ENCODE measurements at places on chromosomes 1 and 21.

DNA sequence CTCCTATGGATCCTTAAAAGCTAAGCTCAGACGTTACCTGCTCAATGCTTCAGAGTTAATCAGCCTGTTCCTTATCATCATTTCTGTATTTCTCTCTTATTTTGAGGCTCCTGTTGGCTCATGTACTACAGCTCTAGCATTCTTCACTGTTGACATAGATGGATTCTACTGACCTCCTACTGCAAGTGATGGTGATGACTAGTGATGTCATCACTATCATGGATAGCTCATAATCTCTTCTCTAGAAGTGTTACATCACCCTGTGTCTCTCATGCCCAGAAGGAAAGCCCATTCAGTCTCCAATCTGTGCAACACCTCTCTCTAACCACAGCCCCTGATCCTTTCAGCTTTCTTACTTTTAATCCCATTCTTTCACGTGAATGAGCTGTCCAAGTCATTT lies 168.2 kb upstream of the DPT start:
- no peak for ATAC-seq
- no peaks in the 10 kb centered on the region for H3K36me3 ChIP-seq
- no peaks in the 10 kb centered on the region for H3K27me3 ChIP-seq
- no peak overlapping the region for H3K27ac ChIP-seq
- H3K4me3 ChIP-seq: no peak overlapping the region

DNA sequence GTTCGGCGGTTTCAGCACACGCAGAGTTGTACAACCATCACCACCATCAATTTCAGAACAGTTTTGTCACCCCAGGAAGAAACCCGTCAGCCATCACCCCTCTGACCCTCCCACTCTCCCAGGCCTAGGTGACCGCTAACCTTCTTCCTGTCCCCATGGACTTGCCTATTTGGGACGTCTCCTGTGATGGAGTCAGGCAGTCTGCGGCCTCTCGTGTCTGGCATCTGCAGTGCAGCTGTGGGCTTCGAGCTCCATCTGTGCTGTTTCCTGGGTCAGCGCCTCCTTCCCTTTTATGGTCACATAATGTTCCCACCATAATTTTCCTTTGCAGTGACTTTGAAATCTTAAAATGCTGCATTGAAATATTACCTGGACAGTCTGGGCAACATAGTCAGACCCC lies 24.4 kb downstream of the SLC45A1 start:
- H3K27ac ChIP-seq: peak overlapping the region; percentile 89
- no peaks in the 10 kb centered on the region for H3K4me1 ChIP-seq
- no peak overlapping the region for H3K4me3 ChIP-seq
- no peaks in the 10 kb centered on the region for H3K27me3 ChIP-seq
- ATAC-seq: no peak
- peaks cover 32% of the 10 kb centered on the region for H3K36me3 ChIP-seq

- H3K27ac ChIP-seq: no peak overlapping the region
- H3K36me3 ChIP-seq: no peaks in the 10 kb centered on the region
- no peak for ATAC-seq
- no peaks in the 10 kb centered on the region for H3K4me1 ChIP-seq
Observed at GRCh38 chr1:7585216-7585907, 185.7 kb upstream of the VAMP3 start.

DNA sequence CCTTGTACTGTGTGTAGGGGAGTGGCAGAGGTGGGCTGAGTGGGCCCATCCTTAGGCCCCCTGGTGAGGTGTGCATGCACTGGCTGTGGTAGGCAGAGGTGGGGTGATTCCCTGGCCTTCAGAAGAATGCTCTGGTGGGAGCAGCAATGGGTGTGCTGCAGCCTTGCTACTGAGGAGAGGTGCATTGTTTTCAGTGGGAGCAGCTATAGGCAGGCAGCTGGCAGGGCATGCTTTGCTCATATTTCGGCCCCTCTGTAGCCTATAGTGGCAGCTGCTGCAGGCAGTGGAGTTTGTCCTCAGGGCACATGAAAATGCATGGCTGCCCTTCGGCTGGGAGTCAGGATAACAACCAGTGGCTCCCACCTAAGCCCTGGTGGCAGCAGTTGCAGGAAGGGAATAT lies 10.1 kb upstream of the KCTD3 start:
- H3K27ac ChIP-seq: no peak overlapping the region
- no peaks in the 10 kb centered on the region for H3K36me3 ChIP-seq
- H3K27me3 ChIP-seq: no peaks in the 10 kb centered on the region
- ATAC-seq: no peak
- H3K4me3 ChIP-seq: no peak overlapping the region

DNA sequence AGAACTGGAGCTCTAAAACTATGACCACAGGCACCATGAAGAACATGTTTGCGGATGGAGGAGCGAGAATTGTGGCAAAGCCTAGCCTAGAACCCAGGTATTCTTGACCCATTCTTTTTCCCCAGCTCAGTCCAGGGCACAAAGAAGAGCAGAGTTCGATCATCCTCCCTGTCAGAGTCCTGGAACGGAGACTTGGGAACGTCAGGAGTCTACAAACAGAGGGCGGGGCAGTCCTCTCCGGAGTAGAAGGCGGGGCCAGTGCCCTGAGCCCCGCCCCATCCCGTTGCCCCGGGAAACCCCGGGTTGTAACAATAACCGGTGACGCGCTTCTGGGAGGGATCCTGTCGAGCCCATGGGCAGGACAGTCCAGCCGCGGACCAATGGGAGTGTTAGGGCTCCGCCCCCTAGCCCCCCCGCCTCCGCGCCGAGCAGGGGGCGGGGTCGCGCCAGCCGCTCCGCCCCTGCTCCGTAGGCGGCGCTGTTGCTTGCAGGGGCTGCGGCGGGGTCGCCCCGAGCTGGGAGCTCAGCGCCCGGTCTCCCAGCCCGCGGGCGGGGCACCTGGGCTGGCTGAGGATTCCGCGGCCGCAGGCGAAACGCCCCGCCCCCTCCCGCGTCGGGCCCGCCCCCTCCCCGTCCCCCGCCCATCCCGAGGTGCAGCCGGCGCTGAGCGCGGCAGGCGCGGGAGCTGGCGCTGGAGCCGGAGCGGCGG lies at the start of gene FOXO6:
Gene FOXO6 (plus strand): TSS at position 649 of the 709 bp plus-strand sequence.
- no peaks in the 10 kb centered on the region for H3K36me3 ChIP-seq
- H3K27ac ChIP-seq: peak within 1 kb of the TSS; percentile 43
- peak within 1 kb of the TSS; percentile 52 for H3K4me3 ChIP-seq
- peaks cover 5% of the 10 kb centered on the region for H3K27me3 ChIP-seq

- peak; percentile 73 for ATAC-seq
- no peaks in the 10 kb centered on the region for H3K27me3 ChIP-seq
- no peak overlapping the region for H3K4me3 ChIP-seq
- no peak overlapping the region for H3K27ac ChIP-seq
- H3K4me1 ChIP-seq: no peaks in the 10 kb centered on the region
Observed at GRCh38 chr1:31745096-31745945, 18.8 kb downstream of the ADGRB2 start.

DNA sequence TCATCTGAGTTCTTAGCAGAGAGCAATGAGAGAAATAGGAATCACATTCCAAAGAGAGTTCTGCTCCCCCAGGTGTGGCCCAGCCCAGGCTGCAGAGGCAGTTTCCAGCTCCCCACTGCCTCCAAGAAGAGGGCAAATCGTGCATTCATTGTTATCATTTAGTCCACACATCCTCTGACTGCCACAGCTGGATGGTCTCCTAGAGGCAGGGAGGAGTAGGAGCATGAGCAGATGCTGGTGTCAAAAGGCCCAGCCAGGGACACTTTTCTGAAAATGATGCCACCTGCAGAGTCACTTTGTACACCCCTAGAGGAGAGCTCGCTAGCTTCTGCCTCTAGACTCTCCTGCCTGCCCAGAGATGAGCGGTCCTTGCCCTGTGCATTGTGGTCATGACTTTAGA lies 33.6 kb upstream of the GNPAT start:
- H3K27ac ChIP-seq: no peak overlapping the region
- no peak for ATAC-seq
- H3K4me3 ChIP-seq: no peak overlapping the region
- peaks cover 7% of the 10 kb centered on the region for H3K4me1 ChIP-seq
- H3K27me3 ChIP-seq: peaks cover 10% of the 10 kb centered on the region

DNA sequence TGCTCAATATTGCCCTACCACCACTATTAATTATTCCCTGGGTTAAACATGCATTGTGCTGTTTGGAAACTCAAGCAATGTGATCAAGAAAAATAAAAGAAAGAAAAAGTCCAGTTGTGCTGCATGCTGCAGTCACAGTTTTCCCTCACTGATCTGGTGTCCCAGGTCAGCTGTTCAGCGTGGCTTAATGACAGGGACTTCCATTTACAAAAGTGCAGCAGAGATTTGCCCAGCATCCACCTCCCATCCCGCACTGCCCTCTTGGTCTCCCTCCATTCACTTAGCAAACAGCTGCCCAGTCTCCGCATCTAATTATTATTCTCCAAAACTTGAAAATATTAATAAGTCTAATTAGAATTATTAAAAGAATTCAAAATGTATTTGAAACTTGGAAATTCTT lies 2.0 kb upstream of the OR2T4 start:
- no peak overlapping the region for H3K27ac ChIP-seq
- ATAC-seq: no peak
- H3K4me1 ChIP-seq: no peaks in the 10 kb centered on the region
- H3K36me3 ChIP-seq: no peaks in the 10 kb centered on the region

DNA sequence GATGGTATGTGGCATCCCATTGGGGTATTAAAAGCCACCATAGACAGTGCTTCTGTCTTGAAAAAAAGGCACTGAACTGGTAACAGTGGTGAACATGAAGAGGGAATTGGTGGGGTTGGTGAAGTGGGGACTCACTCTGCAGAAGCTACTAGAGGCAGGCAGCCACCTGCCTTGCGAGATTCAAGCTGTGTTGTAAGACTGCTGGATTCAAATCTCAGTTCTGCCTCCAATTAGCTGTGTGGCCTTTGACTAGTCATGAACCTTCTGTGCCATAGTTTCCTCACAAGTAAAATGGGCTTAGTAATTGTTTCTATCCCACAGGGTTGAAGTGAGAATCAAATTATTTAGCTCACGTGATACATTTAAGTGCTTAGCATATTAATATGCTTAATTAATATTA lies 16.6 kb upstream of the ELOA start:
- no peaks in the 10 kb centered on the region for H3K36me3 ChIP-seq
- peak; percentile 75 for ATAC-seq
- H3K4me1 ChIP-seq: no peaks in the 10 kb centered on the region
- no peak overlapping the region for H3K27ac ChIP-seq

DNA sequence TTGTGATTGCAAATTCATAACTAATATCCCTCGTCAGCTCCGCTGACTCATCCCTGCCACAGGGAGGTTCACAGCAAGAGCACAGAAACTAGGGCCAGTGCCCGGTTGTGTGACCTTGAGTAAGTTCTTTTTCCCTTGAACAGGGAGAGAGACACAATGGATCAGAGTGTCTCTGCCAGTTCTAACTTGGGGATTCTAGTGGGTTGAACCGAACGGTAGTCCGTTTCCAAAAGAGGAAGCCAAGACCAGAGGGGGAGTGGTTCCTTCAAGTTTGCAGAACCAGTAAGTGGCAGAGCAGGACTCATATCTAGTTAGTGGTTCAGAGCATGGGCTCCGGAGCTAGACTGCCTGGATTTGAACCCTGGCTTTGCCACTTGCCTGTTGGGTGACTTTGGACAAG lies 4.9 kb upstream of the SHISA4 start:
- H3K27me3 ChIP-seq: no peaks in the 10 kb centered on the region
- H3K4me1 ChIP-seq: no peaks in the 10 kb centered on the region
- no peak overlapping the region for H3K27ac ChIP-seq

DNA sequence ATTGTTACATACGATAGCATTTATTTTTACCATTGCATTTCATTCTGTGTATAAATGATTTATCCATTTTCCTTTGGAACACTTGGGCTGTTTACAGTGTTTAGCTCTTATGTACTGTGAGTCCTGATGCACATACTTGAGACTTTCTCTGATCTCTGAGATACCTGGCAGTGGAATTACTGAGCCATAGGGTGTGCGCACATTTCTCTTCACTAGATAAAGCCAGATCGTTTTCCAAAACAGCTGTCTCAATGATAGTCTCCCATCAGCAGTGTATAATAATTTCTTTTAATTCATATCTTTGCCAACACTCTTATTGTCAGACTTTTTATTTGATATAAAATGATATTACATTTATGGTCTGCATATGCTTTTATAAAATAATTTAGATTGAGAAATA lies 66.2 kb downstream of the VPS13D start:
- no peak overlapping the region for H3K4me3 ChIP-seq
- no peaks in the 10 kb centered on the region for H3K4me1 ChIP-seq
- no peaks in the 10 kb centered on the region for H3K27me3 ChIP-seq

- H3K4me1 ChIP-seq: no peaks in the 10 kb centered on the region
- no peak overlapping the region for H3K27ac ChIP-seq
- H3K36me3 ChIP-seq: no peaks in the 10 kb centered on the region
- ATAC-seq: no peak
- no peak overlapping the region for H3K4me3 ChIP-seq
Observed at GRCh38 chr1:189606795-189607476, 870.7 kb downstream of the BRINP3 start.

- no peaks in the 10 kb centered on the region for H3K27me3 ChIP-seq
- H3K36me3 ChIP-seq: no peaks in the 10 kb centered on the region
- no peak for ATAC-seq
- H3K4me1 ChIP-seq: no peaks in the 10 kb centered on the region
- H3K27ac ChIP-seq: no peak overlapping the region
Observed at GRCh38 chr1:80535466-80535865, 1265.3 kb upstream of the ADGRL2 start.

- no peaks in the 10 kb centered on the region for H3K27me3 ChIP-seq
- H3K4me3 ChIP-seq: no peak overlapping the region
- no peak overlapping the region for H3K27ac ChIP-seq
- no peaks in the 10 kb centered on the region for H3K36me3 ChIP-seq
- H3K4me1 ChIP-seq: no peaks in the 10 kb centered on the region
Observed at GRCh38 chr1:215018555-215018954, 64.0 kb upstream of the KCNK2 start.

- H3K27ac ChIP-seq: no peak overlapping the region
- no peaks in the 10 kb centered on the region for H3K36me3 ChIP-seq
- no peak overlapping the region for H3K4me3 ChIP-seq
- no peaks in the 10 kb centered on the region for H3K4me1 ChIP-seq
- no peaks in the 10 kb centered on the region for H3K27me3 ChIP-seq
Observed at GRCh38 chr1:69167876-69168275, 399.8 kb upstream of the LRRC7 start.

GRCh38 chr1:47469910-47470309 lies 32.1 kb downstream of the FOXD2 start:
- H3K36me3 ChIP-seq: no peaks in the 10 kb centered on the region
- H3K4me1 ChIP-seq: no peaks in the 10 kb centered on the region
- H3K27ac ChIP-seq: no peak overlapping the region
- H3K4me3 ChIP-seq: no peak overlapping the region

DNA sequence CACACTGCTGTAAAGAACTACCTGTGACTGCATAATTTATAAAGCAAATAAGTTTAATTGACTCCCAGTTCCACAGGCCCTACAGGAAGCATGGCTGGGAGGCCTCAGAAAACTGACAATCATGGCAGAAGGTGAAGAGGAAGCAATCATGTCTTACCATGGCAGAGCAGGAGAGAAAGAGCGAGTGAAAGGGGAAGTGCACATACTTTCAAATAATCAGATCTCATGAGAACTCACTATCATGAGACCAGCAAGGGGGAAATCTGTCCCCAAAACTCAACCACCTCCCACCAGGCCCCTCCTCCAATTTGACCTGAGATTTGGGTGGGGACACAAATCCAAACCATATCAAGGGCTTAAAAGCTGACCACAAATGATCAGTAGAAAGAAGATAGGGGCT lies 493.2 kb downstream of the PTPRC start:
- no peaks in the 10 kb centered on the region for H3K27me3 ChIP-seq
- H3K4me1 ChIP-seq: no peaks in the 10 kb centered on the region
- no peak overlapping the region for H3K4me3 ChIP-seq
- H3K27ac ChIP-seq: no peak overlapping the region

- no peaks in the 10 kb centered on the region for H3K4me1 ChIP-seq
- peaks cover 27% of the 10 kb centered on the region for H3K36me3 ChIP-seq
- no peak overlapping the region for H3K27ac ChIP-seq
- no peaks in the 10 kb centered on the region for H3K27me3 ChIP-seq
- no peak overlapping the region for H3K4me3 ChIP-seq
Observed at GRCh38 chr1:34976384-34977209, 8.6 kb downstream of the TMEM35B start.

Data from gastroesophageal sphincter (tissue), 4 donors.